Activated naive CD4-positive, alpha-beta T cell treated with anti-CD3 and anti-CD28 coated beads, Interleukin-2, amount 10 ng/mL, durations not matched to agents 7 days and 5 days (primary cell): ENCODE measurements at places on chromosomes 6 and 20.
A peak's percentile ranks its signal among the peaks of the same experiment; 100 is the strongest.

DNA sequence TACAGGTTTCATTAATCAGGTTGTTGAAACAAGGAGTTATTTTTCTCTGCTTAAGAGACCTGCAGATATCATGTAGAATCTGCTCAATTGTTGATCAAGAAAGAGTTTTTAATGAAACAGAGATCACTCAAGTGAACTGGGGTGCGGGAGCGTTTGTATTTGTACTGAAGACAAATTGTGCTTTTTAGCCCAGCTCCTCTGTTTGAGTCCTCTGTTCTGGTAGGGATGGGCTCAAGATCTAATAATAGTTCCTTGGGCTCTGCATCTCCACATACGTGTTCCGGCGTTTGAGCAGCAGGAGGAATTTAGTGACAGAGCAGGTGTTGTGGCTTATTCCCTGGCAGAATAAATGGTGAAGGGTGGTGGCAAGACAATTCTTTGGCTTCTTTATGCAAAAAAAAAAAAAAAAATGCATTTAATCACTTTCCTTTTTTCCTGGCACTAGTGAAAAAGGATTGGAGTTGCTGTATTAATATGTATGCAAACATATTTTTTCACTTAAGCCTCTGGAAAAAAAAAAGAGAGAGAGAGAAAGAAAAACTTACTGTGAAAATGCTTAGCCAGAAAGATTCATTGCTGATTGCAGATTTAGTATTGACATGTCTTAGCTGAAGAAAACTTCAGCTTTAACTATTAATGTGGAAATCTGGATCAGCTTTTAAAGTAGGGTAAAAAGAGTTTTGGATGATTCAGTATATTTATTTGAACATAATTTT is 4.0 kb downstream of the CITED2 start:
- H3K36me3 ChIP-seq = peaks cover 34% of the 10 kb centered on the region
- H3K4me1 ChIP-seq = peaks cover 36% of the 10 kb centered on the region
- peak overlapping the region; percentile 46 for H3K27ac ChIP-seq

- H3K4me1 ChIP-seq = no peaks in the 10 kb centered on the region
- DNase-seq = no peak
- no peak overlapping the region for H3K27ac ChIP-seq
- no peaks in the 10 kb centered on the region for H3K27me3 ChIP-seq
Observed at GRCh38 chr20:15387228-15387627, 1049.8 kb upstream of the FLRT3 start.

- H3K36me3 ChIP-seq = no peaks in the 10 kb centered on the region
- H3K27me3 ChIP-seq = peaks cover 13% of the 10 kb centered on the region
- DNase-seq = no peak
- no peak overlapping the region for H3K27ac ChIP-seq
- H3K4me1 ChIP-seq = no peaks in the 10 kb centered on the region
- H3K4me3 ChIP-seq = no peak overlapping the region
Observed at GRCh38 chr6:138555421-138555988, 56.2 kb upstream of the NHSL1 start.

DNA sequence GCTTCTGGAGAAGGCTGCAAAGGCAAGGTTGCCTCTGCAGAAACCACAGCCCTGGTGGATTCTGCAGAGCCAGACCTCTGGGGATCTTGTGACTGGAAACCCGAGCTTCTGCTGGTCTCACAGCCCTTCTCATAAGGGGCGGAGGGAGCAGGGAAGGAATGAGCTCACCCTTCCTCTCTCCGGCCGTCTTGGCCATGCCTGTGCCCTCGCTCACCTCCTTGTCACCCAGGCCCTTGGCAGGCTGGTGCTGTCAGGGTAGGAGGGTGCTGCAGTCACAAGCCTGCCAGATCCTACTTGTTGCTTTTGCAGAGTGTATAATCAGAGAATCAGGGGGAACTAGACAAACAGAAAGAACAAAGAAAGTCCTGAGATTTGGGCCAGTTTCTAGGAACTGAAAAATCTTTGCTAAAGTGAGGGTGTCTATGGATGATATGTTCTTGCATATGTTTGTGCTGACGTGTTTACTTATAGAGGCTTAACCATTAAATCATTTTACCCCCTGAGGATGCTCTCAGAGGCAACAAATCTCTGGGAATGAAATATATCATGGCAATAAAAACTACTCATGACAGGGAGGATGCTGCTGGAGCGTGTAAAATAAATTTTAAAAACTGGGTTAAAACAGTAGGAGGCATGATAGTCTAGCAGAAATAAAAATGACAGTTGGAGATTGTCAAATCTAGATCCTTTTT is 244.9 kb upstream of the SOX4 start:
- no peaks in the 10 kb centered on the region for H3K4me1 ChIP-seq
- no peak overlapping the region for H3K27ac ChIP-seq
- no peaks in the 10 kb centered on the region for H3K36me3 ChIP-seq
- H3K27me3 ChIP-seq = no peaks in the 10 kb centered on the region
- DNase-seq = no peak

GRCh38 chr6:93962566-93962965 is 543.2 kb upstream of the EPHA7 start:
- H3K36me3 ChIP-seq = no peaks in the 10 kb centered on the region
- no peak overlapping the region for H3K4me3 ChIP-seq
- no peak for DNase-seq
- no peak overlapping the region for H3K27ac ChIP-seq
- no peaks in the 10 kb centered on the region for H3K4me1 ChIP-seq
- H3K27me3 ChIP-seq = no peaks in the 10 kb centered on the region

DNA sequence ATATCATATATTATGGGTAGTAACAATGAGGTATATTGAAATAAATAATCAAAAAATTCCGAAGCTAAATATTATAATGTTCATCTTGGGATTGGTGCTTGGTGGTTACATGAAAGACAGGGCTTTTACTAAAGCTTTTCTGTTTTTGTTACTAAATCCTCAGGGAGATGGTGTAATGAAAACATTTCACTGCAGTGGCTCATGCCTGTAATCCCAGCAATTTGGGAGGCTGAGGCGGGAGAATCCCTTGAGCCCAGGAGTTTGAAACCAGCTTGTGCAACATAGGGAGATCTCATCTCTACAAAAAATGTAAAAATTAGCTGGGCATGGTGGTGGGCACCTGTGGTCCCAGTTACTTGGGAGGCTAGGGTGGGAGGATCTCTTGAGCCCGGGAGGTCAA is 42.9 kb downstream of the AFG1L start:
- no peaks in the 10 kb centered on the region for H3K4me1 ChIP-seq
- H3K27me3 ChIP-seq = peaks cover 3% of the 10 kb centered on the region
- DNase-seq = no peak
- no peak overlapping the region for H3K4me3 ChIP-seq

- no peaks in the 10 kb centered on the region for H3K36me3 ChIP-seq
- no peak overlapping the region for H3K27ac ChIP-seq
- H3K4me1 ChIP-seq = no peaks in the 10 kb centered on the region
- no peak overlapping the region for H3K4me3 ChIP-seq
Observed at GRCh38 chr6:161301338-161301737, 27.5 kb upstream of the AGPAT4 start.

GRCh38 chr20:22414305-22414742 is 170.0 kb downstream of the FOXA2 start:
- no peaks in the 10 kb centered on the region for H3K36me3 ChIP-seq
- H3K27me3 ChIP-seq = no peaks in the 10 kb centered on the region
- DNase-seq = no peak
- no peak overlapping the region for H3K4me3 ChIP-seq
- H3K4me1 ChIP-seq = no peaks in the 10 kb centered on the region

DNA sequence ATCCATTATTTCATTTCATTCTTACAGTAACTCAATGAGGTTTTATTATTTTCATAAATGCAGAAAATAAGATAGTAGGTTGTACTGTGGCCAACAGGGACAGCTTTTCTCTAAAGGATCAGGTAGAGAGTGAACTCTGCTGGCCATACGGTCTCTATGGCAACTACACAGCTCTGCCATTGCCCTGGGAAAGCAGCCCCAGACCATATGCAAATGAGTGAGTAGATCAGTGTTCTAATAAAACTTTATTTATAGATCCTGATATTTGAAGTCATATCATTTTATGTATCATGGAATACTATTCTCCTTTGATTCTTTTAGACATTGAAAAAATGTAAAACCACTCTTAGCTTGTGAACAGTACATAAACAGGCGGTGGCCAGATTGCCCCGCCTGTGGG is 192.5 kb upstream of the RREB1 start:
- no peaks in the 10 kb centered on the region for H3K36me3 ChIP-seq
- H3K27ac ChIP-seq = no peak overlapping the region
- DNase-seq = no peak
- H3K4me3 ChIP-seq = no peak overlapping the region
- H3K27me3 ChIP-seq = peaks cover 61% of the 10 kb centered on the region

- no peaks in the 10 kb centered on the region for H3K27me3 ChIP-seq
- peak overlapping the region; percentile 88 for H3K27ac ChIP-seq
- peaks cover 20% of the 10 kb centered on the region for H3K36me3 ChIP-seq
Observed at GRCh38 chr20:25035921-25036320, 22.0 kb downstream of the ACSS1 start.

- H3K27me3 ChIP-seq = peaks cover 20% of the 10 kb centered on the region
- H3K27ac ChIP-seq = no peak overlapping the region
- H3K36me3 ChIP-seq = no peaks in the 10 kb centered on the region
- H3K4me3 ChIP-seq = no peak overlapping the region
Observed at GRCh38 chr6:6225885-6226529, 94.5 kb downstream of the F13A1 start.

DNA sequence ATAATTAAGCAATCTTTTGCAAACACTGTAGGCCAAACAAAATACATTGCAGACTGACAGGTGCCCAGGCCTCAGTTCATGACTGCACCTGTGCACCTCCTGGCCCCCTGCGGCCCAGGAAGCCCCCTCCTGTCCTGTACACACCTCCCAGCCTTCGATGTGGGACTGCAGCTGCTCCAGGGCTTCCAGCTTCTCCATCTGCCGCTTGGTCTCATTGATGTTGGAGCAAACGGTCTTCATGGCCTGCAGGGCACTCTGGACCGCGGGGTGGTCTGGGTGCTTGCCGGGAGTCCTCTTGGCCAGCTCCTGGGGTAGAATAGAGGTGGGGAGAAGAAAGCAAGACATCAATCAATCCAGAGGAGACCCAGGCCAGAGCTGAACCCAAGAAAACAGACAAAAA is 119.7 kb downstream of the PREX1 start:
- peaks cover 58% of the 10 kb centered on the region for H3K36me3 ChIP-seq
- H3K27ac ChIP-seq = no peak overlapping the region
- DNase-seq = no peak
- peaks cover 4% of the 10 kb centered on the region for H3K27me3 ChIP-seq
- no peak overlapping the region for H3K4me3 ChIP-seq
- H3K4me1 ChIP-seq = peaks cover 49% of the 10 kb centered on the region

GRCh38 chr20:25355011-25355595 is 35.5 kb downstream of the ABHD12 start:
- H3K4me3 ChIP-seq = no peak overlapping the region
- peaks cover 14% of the 10 kb centered on the region for H3K4me1 ChIP-seq
- H3K36me3 ChIP-seq = peaks cover 6% of the 10 kb centered on the region
- DNase-seq = no peak
- H3K27me3 ChIP-seq = no peaks in the 10 kb centered on the region
- no peak overlapping the region for H3K27ac ChIP-seq

- DNase-seq = no peak
- H3K27me3 ChIP-seq = no peaks in the 10 kb centered on the region
- H3K4me1 ChIP-seq = no peaks in the 10 kb centered on the region
- no peak overlapping the region for H3K4me3 ChIP-seq
Observed at GRCh38 chr6:102742754-102743356, 1349.3 kb downstream of the GRIK2 start.

DNA sequence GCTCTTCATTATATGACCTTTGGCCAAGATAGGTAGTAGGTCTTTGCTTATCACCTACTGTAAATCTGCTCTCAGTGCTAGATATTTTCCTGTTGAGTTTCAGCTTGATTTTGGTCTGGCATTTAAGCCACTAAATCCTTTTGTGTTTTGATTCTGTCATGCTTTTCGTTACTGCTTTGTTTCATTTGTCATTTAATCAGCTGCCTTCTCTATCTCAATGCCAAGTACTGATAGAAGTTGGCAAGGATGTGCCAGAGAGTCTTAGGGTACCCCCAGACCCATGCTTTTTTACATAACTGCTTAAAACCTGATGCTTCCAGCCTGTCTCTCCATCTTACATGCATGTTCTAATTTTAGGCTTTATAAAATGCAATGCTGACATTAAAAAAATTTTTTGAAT is 300.1 kb upstream of the SASH1 start:
- H3K27ac ChIP-seq = no peak overlapping the region
- no peaks in the 10 kb centered on the region for H3K27me3 ChIP-seq
- H3K36me3 ChIP-seq = no peaks in the 10 kb centered on the region
- DNase-seq = no peak
- H3K4me3 ChIP-seq = no peak overlapping the region

DNA sequence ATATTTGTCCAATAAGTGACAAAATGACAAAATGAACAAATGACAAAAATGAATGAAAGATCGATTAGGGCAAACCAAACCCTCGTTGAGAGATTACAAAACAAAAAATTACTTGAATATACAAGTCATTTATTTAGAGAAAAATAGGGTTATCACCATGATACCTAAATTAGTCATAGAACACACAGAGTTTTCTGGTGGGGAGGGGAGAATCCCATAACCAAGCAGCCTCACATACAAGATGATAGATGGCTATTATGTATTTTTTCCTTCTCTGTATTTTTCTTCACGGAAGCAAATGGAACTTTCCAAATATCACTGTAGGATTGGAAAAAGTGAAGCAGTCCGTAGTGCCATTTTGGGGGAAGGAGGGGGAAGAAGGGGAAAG is 28.5 kb upstream of the BMP6 start:
- peaks cover 5% of the 10 kb centered on the region for H3K4me1 ChIP-seq
- H3K27ac ChIP-seq = no peak overlapping the region
- no peaks in the 10 kb centered on the region for H3K36me3 ChIP-seq
- no peak for DNase-seq

DNA sequence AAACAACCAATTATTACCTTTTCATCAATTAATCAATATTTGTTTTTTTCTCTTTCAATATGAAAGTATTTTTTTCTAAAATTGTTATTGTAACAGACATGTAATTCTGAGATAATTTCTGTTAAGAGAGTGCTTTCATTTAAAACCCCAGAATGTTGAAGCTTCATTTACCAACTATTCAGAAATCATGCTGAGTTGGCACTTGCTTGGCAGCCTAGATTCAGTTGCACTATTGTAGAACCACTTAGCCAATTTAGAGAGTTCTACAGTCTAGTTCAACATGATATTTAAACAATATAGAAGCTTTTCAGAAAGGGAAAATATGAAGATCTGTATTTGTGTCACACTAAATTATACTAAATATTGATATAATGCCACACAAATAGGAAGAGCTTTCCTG is 56.1 kb upstream of the NKAIN2 start:
- no peak for DNase-seq
- no peak overlapping the region for H3K27ac ChIP-seq
- no peak overlapping the region for H3K4me3 ChIP-seq
- H3K27me3 ChIP-seq = no peaks in the 10 kb centered on the region
- H3K4me1 ChIP-seq = no peaks in the 10 kb centered on the region

GRCh38 chr6:6851059-6851948 is 256.5 kb upstream of the RREB1 start:
- no peaks in the 10 kb centered on the region for H3K36me3 ChIP-seq
- H3K27me3 ChIP-seq = peaks cover 15% of the 10 kb centered on the region
- no peak overlapping the region for H3K4me3 ChIP-seq
- H3K27ac ChIP-seq = no peak overlapping the region
- H3K4me1 ChIP-seq = peaks cover 4% of the 10 kb centered on the region
- DNase-seq = no peak

GRCh38 chr6:35895560-35895959 is 25.3 kb downstream of the SRPK1 start:
- H3K27ac ChIP-seq = no peak overlapping the region
- peaks cover 31% of the 10 kb centered on the region for H3K36me3 ChIP-seq
- DNase-seq = no peak
- no peak overlapping the region for H3K4me3 ChIP-seq
- H3K27me3 ChIP-seq = no peaks in the 10 kb centered on the region

- no peaks in the 10 kb centered on the region for H3K4me1 ChIP-seq
- H3K36me3 ChIP-seq = no peaks in the 10 kb centered on the region
- H3K27ac ChIP-seq = no peak overlapping the region
- no peaks in the 10 kb centered on the region for H3K27me3 ChIP-seq
Observed at GRCh38 chr20:61739086-61739831, 326.4 kb downstream of the TAF4 start.
